Stimulated activated CD8-positive, alpha-beta memory T cell treated with anti-CD3 and anti-CD28 coated beads, Interleukin-7, amount 100 ng/mL, for 1 hour (primary cell): ENCODE measurements at places on chromosomes 16 and 17.

- DNase-seq = no peak
These were observed 165.4 kb downstream of the AIPL1 start for GRCh38 chr17:6269478-6269877.

DNA sequence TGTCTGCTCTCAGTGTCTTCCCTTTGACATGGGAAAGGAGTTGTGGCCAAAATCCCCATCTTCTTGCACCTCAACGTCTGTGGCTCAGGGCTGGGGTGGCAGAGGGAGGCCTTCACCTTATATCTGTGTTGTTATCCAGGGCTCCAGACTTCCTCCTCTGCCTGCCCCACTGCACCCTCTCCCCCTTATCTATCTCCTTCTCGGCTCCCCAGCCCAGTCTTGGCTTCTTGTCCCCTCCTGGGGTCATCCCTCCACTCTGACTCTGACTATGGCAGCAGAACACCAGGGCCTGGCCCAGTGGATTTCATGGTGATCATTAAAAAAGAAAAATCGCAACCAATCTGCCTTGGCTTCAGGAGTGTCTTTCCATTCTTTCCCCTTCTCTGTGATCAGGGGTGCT is 918 bp upstream of the MRM1 start:
- DNase-seq = no peak

GRCh38 chr16:86732621-86733295 is 154.4 kb downstream of the FOXL1 start:
- no peak for DNase-seq

GRCh38 chr17:33263396-33263795 is 29.7 kb downstream of the ASIC2 start:
- no peak for DNase-seq

- DNase-seq = no peak
These were observed 3.6 kb downstream of the SNTB2 start for GRCh38 chr16:69190598-69190997.

DNA sequence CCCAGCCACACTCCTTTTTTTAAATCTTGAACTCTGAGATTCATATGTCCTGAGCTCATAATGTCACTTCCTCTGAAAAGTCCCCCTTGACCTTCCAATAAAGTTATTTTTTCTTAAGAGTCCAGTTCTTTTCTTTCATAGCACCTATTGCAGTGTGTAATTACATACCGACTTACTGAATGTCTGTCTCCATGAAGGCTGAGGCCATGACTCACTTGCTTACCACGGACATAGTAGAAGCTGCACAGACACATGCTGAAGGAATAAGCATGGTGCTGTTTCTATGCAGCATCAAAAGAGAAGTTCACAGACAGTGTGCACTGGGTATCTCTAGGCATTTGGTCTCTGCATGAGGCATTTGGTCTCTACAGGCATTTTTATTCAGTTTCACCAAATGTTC is 77.2 kb downstream of the C17orf67 start:
- no peak for DNase-seq

GRCh38 chr16:81275795-81276194 is 37.3 kb downstream of the BCO1 start:
- no peak for DNase-seq

- no peak for DNase-seq
These were observed 63.3 kb downstream of the TUBD1 start for GRCh38 chr17:59829217-59830006.

DNA sequence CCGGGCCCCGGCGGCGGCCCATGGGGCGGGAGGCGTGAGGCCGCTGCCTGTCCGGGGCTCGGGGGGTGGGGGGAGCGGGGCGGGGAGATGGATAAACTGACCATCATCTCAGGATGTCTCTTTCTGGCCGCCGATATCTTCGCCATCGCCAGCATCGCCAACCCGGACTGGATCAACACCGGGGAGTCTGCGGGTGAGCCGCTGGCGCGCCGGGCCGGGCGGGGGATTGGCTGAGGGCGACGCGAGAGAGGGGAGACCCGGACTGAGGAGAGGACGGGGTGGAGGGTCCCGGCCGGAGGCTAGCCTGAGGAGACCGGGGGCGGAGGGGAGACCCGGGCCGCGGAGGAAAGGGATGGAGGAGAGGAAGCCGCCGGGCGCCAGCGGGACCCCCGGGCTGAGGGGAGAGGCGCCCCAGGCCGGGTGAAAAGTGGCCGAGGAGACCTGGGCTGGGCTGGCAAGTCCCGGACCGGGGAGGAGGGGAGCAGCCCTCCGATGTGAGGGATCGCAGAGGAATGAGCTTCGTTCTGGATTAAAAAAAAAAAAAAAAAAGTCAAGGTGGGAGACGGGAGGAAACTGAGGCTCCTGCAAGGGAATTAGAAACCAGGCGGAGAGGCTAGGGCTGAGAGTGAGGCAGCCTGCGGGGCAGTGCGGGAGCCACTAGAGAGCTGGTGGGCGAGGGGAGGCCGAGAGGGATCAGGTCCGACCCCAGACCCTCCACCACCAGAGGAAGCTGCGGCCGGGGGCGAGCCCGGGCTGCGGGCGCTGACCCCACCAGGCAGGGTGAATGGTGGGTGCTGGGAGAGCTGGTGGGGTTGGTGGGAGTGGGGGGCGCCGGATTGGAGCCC is 526 bp downstream of the MOSMO start:
- no peak for DNase-seq

- peak; percentile 53 for DNase-seq
These were observed at the start of gene PLCG2 for GRCh38 chr16:81778861-81779535. PLCG2 (plus strand) TSS chr16:81779291; CDS start chr16:81785990, 6,699 bp downstream.

GRCh38 chr16:70689035-70689969 is 3.4 kb upstream of the MTSS2 start:
- DNase-seq = no peak

- no peak for DNase-seq
These were observed 601 bp upstream of the NGFR start for GRCh38 chr17:49494399-49494985.

DNA sequence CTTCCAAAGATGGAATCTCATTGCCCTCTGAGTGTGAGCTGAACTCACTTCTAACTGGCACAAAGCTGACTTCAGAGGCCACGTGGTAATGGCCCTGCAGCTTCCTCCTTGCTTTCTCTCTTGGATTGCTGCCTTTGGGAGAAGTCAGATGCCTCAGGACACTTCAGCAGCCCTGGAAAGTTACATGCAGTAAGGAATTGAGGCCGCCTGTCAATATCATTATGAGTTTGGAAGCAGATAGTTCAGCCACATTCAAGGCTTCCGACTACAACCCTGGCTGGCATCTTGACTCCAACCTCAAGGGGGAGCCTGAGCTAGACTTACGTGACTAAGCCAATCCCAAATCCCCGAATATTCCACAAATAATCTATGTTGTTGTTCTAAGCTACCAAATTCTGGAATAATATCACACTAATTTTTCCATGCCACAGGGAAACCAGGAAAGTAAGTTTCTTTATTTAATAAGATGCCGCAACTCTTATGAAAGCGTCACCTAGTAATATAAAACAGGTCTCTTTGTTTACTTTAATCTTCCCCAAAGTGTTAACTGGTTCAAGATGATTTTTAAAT is 13.6 kb downstream of the CEP20 start:
- no peak for DNase-seq

DNA sequence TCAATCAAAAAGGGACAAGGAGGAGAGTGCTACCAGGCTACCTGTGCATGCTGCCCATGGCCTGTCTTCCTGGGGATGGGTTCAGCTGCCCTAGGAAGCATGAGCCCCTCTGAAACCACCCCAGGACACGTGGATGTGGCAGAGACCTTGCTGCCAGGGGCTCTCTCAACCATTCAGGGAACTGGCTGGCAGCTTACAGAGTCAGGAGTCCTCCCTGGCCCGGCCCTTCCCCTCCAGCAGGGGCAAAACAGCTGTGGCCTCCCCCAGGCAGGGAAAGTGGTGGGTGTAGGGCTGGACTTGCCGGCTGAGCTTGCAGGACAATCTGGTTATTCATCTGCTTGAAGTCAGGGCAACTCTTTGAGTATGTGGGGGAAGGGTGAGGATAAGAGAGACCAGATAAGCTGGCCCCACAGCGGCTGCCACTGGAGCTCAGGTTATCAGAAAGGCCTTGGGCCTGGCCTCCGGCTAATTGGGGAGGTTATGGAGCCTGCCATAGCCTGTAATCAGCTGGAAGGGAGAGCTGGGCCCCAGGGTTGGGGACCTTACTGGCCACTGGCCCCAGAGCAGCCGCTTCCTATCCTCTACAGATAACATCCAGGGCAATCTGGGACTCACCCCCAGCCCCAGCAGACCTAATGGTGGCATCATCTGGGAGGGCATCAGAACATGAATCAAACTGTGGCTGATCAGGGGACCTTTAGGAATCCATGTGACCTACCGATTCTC is 5.6 kb upstream of the TBX2 start:
- no peak for DNase-seq
